ENCODE measurements at places on chromosomes 5 and 9.

- DNase-seq = no peak
These were observed 69.6 kb upstream of the OLFM1 start for GRCh38 chr9:135017899-135018298.

- DNase-seq = no peak
These were observed 158.6 kb upstream of the SHB start for GRCh38 chr9:38227656-38228055.

DNA sequence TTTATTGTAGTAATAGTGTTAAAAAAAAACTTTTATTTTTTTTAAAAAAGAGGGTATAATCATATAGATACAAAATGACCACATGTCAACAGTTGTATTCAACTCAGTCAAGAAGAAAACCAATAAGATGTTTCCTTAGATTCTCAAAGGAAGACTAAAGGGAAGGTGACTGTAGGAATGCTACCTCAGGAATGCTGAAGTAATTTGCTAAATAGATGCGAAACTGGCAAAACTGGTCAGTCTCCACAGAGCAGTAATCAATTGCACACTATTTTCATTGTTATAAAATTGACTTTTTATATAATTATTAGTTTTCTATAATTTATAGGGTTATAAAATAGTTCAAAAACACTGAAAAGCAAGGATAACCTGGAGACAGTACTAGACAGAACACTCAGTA, 204.8 kb downstream of the GABRG2 start:
- no peak for DNase-seq

- no peak for DNase-seq
These were observed 80.9 kb downstream of the EBF1 start for GRCh38 chr5:159018855-159019254.

GRCh38 chr5:179974946-179975712, 67.4 kb upstream of the TBC1D9B start:
- no peak for DNase-seq

- DNase-seq = no peak
These were observed 307.0 kb upstream of the TLE4 start for GRCh38 chr9:79264511-79265355.

DNA sequence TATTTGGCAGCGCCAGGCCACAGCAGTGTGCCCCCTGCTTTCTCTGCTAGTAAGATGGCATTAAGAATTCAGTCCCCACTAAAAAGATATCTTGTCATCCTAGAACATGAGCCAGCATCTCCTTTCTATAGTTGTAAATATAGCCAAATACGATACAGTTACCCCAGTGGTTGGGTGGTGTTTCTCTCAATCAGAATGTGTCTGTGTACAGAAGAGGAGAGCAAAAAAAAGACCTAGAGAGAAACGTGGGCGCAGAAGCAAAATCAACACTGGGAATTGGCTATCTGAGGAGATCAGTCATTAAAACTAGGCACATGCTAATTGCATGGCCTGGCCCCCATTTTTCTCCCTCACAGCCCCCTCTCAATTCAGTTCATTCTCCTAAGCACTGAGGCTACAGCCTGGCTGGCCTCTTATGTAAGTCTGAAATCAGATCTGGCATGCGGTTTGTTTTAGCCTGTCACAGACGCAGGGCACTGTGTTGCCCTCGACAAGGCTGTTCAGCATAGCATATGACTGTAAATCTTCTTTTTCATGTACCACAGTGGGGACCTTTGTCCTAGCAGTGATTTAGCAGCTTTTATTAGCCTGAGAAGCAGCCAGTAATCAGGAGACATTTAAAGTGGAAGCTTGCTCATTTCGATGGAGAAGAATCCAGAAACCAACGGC, 57.8 kb downstream of the RORB start:
- no peak for DNase-seq

DNA sequence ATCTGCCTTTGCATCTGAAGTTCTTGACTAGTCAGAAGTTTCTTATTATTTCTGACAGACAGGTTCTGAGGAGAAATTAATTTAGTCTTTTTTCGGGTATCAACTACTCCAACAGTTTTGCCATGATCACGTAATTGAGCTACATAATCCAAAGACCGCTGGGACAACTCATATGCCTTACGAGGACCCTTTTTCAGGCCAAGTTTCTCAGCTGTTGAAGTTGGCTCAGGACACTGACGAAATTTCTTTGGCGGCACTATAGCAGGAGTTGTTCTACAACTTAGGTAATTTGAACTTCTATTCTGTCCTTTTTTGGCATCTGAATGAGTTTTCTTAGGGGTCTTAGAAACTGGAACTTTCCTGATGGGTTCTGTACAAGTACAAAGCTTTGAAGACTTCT, 27.2 kb downstream of the SETX start:
- no peak for DNase-seq

Measured in activated T-helper 1 cell treated with anti-CD3 and anti-CD28 coated beads, Interleukin-2, amount 50 U/mL, for 16 hours (primary cell).